ENCODE measurements at places on chromosomes 6 and 20.

- no peak for DNase-seq
These were observed 288.1 kb upstream of the MOCS1 start for GRCh38 chr6:40222354-40222753.

DNA sequence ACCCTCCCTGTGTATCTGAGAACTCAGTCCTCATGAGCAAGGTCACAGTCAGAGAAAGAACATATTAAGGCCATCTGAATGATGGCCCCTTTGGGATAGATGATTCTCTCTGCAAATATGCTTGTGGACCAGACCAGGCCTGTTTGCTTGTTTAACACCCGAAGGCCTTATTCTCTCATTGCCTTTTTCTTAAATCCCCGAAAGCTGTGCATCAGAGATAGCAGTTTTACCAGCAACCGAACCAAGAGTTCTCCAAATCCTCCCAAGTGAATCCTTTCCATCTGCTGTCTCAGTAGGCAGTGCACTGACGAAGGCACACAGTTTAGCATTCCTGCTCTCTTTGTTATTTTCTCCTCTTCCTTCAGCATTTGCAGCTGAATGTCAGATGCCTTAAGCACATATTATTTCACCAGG lies 79.8 kb downstream of the TRMT6 start:
- DNase-seq = no peak

- DNase-seq = no peak
These were observed 1.0 kb upstream of the YTHDF1 start for GRCh38 chr20:63216849-63217471.

- DNase-seq = peak; percentile 83
These were observed 42.8 kb upstream of the MRPS10 start for GRCh38 chr6:42260396-42260888.

DNA sequence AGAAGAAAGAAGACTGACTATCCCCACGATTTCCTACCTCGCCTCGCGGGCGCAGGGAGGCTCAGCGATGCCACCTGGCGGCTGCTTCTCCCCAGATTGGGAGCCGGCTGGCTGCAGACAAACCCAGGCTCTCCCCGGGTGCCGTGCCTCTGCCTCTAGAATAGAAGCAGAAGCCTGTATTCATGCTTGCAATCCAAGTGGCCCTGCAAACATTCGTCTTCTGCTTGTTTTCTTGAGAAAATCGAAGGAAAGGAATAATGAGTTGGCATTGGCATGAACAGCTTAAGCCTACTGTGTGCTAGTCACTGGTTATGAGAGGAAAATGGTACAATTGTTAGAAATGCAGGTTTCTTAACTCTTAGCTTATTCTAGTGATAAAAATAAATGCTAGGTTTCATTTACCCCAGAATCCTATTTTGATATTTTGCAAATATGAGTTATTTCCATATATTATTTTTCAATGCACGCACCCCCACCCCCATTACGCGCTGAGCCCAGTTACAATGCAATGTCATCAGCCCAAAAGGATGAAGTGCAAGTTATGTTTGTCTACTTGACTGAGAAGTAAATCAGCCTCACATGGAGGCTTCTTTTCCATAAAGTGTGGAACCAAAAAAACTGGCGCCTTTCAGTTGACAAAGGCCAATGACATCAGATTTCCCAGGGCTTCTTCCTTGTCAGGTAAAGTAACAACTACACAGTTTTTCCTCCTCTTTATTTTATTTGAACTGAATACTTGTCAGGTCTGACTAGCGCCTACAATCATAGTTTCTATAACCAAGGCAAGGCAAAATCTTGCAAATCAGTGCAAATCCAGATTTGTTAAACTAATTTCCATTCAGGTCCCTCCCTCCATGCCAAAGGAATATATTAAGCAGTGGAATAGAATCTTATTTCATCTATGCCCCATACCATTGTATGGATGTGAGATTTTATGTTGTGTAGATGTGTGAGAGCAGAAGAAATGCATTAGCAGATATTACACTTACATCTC lies 3.9 kb upstream of the SOX4 start:
- DNase-seq = peak; percentile 57
